Bronchial epithelial cell (primary cell): ENCODE measurements at places on chromosomes 2 and 18. TPM values are rescaled to one million over a fixed set of nuclear protein-coding genes. Genes with fewer than 3 reads are reported as not detected.

DNA sequence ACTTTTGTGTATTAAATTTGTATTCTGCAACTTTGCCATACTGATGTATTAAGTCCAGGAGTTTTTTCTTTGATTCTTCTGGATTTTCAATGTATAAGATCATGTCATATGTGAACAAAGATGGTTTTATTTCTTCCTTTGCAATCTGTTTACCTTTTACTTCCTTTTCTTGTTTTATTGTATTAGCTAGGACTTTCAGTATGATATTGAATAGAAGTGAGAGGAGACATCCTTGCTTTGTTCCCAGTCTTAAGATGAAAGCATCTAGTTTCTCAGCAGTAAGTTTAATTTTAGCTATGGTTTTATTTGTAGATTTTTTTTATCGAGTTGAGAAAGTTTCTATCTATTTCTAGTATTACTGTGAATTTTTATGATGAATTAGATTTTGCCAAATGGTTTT is 25.5 kb downstream of the VRK2 start:
- DNase-seq = no peak

GRCh38 chr2:240433973-240434727 is 1.3 kb upstream of the GPC1 start:
- DNase-seq = peak; percentile 98

The PRSS56 gene
- not detected in 2 replicates for total RNA-seq

DNA sequence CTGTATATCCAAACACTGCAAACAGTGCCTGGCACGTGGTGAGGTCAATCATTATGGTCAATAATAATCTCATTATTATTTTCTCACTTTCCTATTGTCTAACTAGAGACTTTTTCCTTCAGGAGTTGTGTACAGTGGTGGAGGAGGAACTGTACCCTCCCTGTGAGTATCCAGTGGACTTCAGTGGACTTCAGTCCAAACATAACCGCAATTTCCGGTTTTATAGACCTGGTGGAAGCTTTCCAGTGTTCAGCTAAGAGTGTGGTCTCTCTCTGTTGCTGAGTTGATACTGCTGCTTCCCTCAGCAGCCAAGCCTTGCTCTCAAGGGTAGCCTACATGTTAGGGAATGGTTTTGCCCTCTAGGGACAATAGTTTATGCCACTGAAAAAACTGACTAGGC is 447.1 kb downstream of the TMEM182 start:
- DNase-seq = no peak

The EFEMP1 gene
- total RNA-seq = 113 and 227 TPM in 2 replicates

The RTN4 gene
- 106 and 162 TPM in 2 replicates for total RNA-seq

GRCh38 chr18:6055711-6056110 is 160.4 kb upstream of the TMEM200C start:
- peak; percentile 50 for DNase-seq

- no peak for DNase-seq
Measured at GRCh38 chr2:43943323-43943722, 52.5 kb downstream of the LRPPRC start.

- DNase-seq = no peak
Measured at GRCh38 chr18:35061804-35062203, 20.6 kb downstream of the MAPRE2 start.

GRCh38 chr2:113175042-113175628 is 1.4 kb downstream of the PSD4 start:
- no peak for DNase-seq

DNA sequence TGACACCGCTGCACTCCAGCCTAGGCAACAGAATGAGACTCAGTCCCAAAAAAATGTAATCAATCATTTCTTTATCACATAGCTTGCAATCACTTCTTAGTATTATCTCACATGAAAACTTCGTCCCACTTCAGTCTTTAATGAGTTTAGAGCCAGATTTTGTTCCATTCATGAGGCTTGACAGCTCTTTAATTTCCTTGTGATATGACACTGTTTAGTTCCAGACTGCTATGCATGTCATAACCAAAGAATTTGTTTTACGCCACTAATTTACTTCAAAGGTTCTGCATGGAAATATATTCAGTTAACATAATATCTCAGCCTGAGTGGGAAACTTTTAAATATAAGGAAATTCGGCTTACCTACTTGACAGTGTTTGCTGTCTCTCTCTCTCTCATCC is 113.1 kb downstream of the ZNF532 start:
- DNase-seq = no peak

GRCh38 chr2:177245010-177245422 is 19.5 kb downstream of the NFE2L2 start:
- DNase-seq = no peak

The FAM210A gene
- total RNA-seq = 49.8 and 55.6 TPM in 2 replicates

The CCDC68 gene
- total RNA-seq = 3.5 and 4.2 TPM in 2 replicates

GRCh38 chr2:128197059-128197458 is 106.1 kb downstream of the UGGT1 start:
- DNase-seq = no peak

DNA sequence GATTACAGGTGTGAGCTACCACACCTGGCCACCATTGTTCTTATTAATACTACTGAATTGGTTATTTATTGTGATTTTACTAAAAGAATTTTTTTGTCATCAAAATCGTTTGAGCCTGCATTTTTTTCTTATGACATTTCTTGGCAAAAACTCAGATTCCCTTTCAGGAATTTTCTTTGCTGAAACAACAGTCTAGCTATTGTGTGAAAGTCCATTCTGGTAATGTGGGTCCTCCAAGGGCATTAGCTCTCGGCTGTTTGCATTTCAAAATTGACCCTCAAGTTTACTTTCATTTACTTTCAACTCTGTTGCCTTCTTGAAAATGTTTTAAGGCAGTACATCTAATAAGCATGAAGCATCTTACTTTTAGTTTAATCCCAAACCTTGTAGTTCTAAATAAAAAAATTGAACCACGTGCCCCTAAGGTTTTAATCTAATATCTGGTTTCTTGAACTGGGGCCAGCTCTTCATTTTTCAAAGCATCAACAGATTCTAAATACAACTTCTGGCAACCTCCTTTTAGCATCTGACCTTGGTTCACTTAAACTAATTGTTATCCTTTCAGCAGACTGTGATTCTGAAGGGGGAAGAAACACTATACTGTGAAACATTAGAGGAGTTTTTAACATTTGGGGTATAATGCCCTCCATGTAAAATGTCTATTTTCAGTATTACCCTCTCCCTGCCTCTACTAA is 325.2 kb upstream of the RAB12 start:
- DNase-seq = no peak

- no peak for DNase-seq
Measured at GRCh38 chr2:102154364-102154763, 11.8 kb downstream of the IL1R1 start.

The CPO gene
- total RNA-seq = 0.13 TPM in 1 of 2 replicates, not detected in the other

GRCh38 chr2:240960309-240960970 is 38.0 kb upstream of the SNED1 start:
- no peak for DNase-seq

DNA sequence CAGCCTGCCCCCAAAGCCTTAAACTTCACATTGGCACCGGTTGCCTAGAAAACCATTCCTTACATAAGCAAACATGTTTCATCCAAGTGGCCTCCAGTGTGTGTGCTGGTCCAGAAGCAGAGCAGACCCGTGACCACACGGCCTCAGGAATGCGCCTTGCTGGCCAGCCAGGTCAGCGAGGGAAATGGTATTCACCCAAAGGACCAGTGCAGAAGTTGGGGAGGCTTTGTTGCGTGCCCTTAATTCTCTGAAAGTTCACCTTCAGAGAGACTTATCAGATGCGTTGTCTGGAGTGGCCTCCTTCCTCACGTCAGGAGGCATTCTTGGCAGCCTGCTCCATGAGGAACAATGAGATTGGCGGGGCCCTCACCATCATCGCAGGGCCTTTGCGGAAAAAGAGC is 25.9 kb downstream of the NRP2 start:
- DNase-seq = no peak

- DNase-seq = no peak
Measured at GRCh38 chr2:152499331-152499816, 164.4 kb downstream of the FMNL2 start.

DNA sequence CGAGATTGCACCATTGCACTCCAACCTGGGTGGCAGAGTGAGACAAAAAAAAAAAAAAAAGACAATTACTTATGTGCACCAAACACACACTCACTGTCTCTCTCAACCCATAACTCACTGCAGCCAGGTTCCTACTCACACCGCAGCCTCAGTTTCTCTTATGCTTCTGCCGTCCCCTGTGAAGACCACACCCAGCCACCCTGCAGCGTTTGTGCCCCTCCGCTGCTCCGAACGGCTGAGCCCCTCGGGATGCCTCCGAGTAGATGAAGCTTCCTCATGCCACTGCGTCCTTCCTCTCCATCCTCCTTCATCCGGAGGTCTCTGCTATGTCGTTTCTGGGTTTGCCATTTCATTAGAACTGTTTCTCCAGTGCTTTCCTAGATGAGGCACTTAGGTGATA is 160.1 kb downstream of the TWIST2 start:
- DNase-seq = no peak

The CARF gene
- 2.4 and 3.2 TPM in 2 replicates for total RNA-seq

The ARHGAP25 gene
- 0.77 and 0.79 TPM in 2 replicates for total RNA-seq

The CTDP1 gene
- 27.1 and 32.1 TPM in 2 replicates for total RNA-seq

The PLEKHH2 gene
- 1.8 and 4.5 TPM in 2 replicates for total RNA-seq

GRCh38 chr2:216015722-216016464 is 2.5 kb upstream of the MREG start:
- DNase-seq = no peak

GRCh38 chr2:47601568-47601967 is 181.4 kb upstream of the MSH6 start:
- DNase-seq = no peak
